ENCODE measurements at places on chromosomes 7 and 10.

- no peak for DNase-seq
These were observed 327.7 kb upstream of the KMT2E start for GRCh38 chr7:104686286-104686685.

DNA sequence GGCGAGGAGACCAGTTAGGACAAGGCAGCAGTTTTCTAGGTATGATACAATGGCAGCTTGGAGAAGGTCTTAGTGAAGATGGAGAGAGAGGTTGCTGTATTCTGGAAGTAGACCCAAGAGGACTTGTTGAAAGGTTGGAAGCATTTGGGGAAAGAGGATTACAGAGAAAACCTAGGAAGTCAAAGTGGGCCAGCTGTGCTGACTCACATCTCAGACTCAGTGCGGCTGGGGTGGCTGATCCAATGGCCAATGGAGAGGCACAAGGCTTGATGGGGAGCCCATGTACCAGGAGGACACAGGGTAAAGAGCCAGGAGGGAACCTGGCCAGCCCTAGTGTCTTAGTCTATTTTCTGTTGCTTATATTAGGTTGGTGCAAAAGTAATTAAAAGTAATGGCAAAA, 194.5 kb upstream of the GALNT17 start:
- DNase-seq, result no peak

DNA sequence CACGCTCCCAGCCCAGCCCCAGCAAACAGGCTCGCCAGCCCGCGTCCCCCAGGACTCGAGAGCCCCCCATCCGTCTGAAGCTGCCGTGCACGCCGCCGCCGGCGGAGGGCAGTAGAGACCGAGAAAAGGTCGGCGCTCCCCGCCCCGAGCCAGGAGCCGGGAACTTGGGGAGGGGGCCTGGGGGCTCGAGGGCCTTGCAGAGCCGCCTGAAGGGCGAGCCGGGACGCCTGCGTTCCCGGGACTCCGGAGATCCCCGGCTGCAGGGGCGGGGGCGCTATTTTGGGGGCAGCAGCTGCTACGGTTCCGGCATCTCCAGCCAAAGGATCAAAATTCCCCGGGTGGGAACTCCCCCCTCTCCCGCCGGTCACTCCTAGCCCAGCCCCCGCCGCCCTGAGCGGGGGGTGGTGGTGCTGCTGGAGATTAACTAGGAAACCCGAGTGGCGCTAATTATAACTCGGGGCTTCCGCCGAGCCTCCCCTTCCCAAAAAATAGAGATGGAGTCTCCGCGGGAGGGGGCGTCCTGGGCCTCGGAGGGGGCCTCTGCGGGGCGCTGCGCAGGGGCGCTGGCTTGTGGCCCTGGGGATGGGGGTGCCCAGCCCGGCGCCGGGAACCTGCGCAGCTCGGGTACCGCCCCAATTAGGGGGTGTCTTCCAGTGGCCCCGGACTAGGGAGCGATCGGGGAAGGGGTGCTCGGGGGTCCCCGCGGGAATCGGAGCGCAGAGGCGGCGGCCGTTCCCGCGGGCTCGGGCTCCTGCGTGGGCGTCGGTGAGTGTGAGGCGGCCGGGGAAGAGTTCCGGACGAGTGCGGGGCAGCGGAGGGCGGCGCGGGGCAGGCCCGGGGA, 608 bp downstream of the ACHE start:
- DNase-seq, result no peak

DNA sequence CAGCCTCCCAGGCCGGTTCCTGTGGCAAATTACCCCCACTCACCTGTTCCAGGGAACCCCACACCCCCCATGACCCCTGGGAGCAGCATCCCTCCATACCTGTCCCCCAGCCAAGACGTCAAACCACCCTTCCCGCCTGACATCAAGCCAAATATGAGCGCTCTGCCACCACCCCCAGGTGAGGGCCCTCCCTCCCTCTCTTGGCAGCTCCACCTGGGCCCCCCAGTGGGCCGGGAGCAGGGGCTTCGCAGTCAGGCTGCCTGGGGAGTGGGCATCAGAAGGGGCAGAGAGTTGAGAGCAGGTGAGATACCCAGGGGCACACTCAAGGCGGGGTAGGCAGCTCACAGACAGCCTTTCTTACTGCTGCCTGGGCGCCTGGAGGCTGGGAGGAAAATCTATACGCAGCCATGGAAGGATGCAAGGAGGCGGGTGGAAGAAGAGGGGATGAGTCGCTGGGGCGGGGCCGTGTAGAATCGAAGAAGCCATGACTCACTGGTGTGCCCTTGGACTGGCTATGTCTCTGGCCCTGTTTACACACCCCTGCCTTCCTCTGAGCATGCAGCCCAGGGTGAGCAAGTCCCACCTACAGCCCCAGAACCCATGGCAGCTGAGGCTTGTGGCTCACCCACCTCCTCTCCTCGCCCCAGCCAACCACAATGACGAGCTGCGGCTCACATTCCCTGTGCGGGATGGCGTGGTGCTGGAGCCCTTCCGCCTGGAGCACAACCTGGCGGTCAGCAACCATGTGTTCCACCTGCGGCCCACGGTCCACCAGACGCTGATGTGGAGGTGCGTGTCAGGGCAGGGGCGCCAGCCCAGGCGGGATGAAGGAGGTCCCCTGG, 48.6 kb upstream of the PPIF start:
- DNase-seq, result no peak

GRCh38 chr7:151863386-151864079, 13.4 kb downstream of the PRKAG2 start:
- DNase-seq, result no peak

GRCh38 chr7:105364684-105365083, 24.0 kb downstream of the SRPK2 start:
- DNase-seq, result no peak

DNA sequence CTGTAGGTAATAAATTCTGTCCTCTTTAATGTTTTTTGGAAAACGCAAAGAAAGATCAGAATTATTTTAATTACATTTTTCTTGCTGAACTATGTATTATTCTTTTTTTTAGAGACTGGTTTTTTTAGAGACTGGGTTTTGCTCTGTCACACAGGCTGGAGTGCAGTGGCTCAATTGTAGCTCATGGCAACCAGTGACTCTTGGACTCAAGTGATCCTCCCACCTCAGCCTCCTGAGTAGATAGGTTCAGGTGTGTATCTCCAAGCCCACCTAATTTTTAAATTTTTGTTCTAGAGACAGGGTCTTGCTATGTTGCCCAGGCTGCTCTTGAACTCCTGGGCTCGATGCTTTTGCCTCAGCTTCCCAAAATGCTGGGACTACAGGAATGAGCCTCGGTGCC, 5.3 kb upstream of the DENND10 start:
- DNase-seq, result no peak

- DNase-seq, result no peak
These were observed 72.9 kb upstream of the TNS3 start for GRCh38 chr7:47654672-47655298.

DNA sequence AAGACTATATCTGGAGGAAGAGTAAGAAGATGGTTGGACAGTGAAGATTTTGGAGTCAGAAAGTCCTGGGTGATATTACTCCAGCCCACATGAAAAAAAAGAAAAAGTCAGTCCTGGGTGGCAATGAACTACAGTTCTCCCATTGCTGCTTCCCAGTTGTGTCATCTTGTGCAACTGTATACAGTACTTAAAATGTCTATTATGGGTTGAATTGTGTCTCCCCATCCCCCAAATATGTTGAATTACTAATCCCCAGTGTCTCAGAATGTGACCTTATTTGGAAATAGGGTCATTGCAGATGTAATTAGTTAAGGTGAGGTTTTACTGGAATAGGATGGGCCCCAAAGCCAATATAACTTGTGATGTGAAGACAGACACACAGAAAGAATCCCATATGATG, 15.6 kb downstream of the SEC23IP start:
- DNase-seq, result no peak

- DNase-seq, result no peak
These were observed 38.9 kb upstream of the ANKRD1 start for GRCh38 chr10:90959826-90960225.

All from pons (tissue), 1 donor.